GOT3 (cell line): ENCODE measurements at places on chromosomes 3 and 15.

DNA sequence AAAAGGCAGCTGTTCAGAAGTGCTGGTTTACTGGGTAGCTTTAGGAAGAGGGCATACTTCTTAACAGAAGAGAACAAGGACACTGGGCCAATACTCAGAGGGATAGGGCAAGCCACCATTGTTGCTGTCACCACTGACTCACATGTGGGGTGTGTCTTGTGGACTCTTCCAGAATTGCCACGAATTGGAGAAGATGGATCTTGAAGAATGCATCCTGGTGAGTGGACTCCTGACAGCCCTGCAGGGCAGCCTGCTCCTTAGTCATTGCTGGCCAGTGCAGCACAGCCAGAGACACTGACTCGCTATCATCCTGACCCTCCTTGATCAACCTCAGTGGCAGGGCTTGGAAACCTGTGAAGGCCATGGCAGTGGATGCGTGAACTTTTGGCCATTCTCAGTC is 62.3 kb downstream of the UBP1 start:
- no peak for DNase-seq

GRCh38 chr3:124149081-124149480 is 157.2 kb upstream of the ROPN1 start:
- DNase-seq = no peak

- no peak for DNase-seq
These were observed 151.8 kb downstream of the LRRN1 start for GRCh38 chr3:3951071-3951470.

DNA sequence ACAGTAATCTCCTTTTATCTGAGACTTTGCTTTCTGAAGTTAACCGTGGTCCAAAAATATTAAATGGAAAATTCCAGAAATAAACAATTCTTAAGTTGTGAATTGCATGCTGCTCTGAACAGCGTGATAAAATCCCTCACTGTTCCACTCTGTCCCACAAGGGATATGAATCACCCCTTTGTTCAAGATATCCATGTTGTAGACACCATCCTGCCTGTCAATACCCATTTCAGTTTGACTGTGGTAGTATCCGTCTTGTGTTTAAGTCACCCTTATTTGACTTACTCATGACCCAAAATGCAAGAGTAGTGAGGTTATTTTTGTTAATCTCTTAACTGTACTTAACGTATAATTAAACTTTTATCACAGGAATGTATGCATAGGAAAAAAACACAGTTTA is 435.0 kb downstream of the SHQ1 start:
- DNase-seq = no peak

GRCh38 chr3:73786321-73786807 is 161.6 kb upstream of the PDZRN3 start:
- peak; percentile 58 for DNase-seq

DNA sequence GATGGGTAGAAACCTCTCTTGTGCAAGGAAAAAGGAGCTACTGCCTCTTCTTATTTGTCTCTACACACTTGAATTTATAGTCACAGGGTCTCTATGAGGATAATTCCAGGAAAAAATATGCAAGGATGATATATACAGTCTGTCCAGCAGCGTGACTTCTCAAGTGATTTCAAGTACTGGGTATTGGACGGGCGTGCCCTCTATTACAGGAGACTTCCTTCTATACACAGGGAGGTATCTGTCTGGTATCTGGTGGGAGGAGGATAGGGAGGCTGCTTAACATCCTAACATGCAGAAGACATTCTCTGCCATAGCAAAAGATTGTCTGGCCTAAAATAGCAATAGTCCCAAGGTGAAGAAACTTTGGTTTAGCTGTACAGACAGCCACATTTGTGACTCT is 146.1 kb downstream of the TPRG1 start:
- no peak for DNase-seq

- DNase-seq = no peak
These were observed 42.7 kb upstream of the ATP2B2 start for GRCh38 chr3:10547841-10548783.

DNA sequence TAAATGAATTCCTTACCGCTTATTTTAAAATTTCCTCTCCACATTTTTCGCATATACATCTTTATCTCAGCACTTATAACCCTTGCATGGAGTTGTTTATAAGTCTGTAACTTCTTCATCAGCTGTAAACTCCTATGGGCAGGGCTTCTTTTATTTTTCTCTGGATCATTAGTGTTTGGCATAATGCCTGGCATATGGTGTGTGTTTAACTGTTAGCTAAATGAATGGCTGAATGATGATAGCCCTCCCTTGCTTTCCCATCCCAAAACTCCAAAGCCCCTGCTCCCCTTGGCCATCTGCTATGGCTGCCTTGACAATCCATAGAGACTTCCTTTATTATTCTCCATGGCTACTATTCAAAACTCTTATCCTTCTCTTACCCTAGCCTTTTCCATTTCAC is 48.1 kb upstream of the SEMA6D start:
- no peak for DNase-seq

DNA sequence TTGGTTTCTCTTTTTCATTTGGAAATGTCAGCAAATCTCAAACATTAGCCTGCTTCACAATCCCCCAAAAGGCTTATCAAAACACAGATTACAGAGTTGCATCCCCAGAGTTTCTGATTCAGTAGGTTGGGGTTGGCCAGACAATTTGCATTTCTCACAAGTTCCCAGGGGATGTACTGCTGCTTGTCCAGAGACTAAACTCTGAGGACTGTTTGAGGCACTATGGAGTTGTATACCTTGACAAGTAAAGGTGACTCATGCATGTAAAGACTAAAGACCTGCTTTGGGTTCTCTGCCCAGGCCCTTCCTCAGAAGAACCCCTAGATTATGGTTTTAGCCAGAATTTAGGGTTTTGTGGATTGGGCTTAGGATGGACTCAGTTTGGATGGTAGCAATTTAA is 151.1 kb upstream of the ARHGEF26 start:
- DNase-seq = no peak

- DNase-seq = no peak
These were observed 119.8 kb downstream of the RYR3 start for GRCh38 chr15:33430577-33430976.

DNA sequence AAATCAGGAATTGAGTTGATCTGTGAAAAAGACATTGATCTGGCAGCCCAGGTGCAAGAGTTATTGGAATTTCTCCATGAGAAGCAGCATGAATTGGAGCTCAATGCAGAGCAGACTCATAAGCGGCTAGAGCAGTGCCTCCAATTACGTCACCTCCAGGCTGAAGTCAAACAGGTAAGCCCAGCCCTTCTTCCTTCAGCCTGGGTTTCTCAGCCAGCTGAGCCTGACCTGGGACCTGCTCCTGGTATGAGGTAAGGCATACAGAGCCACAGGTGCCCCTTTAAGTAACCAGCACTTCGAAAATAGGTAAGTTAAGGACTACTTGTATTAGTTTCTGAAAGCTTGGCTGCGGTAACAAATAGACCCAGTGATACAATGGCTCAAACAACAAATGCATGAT is 307.4 kb upstream of the UMPS start:
- no peak for DNase-seq

DNA sequence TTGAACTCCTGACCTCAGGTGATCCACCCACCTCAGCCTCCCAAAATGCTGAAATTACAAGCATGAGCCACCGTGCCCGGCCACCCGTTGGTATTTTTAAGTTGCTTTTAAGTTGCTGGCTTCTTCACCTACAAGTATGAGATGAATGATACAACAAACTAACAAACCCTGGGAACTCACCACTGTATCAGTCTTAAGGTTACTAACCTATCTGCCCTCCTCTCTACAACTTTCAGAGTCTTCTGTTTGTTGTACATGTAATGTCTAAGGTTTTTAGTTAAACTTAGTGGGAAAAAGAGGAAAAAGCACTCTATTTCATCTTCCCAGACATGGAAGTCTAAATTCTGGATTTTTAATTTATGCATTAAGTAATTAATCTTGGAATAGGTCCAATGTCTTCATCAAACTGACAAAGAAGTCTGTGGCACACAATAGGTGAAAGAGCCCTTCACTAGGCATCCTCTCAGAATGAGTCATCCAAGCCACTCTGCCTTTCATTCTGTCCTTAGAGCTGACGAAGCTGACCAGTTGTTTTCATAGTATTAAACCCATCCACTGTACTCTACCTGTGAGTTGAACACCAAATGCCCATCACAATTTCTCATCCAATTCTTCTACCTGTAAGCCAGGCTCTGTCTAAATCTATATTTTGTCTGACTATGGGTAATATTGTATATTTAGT is 936.1 kb downstream of the TUSC7 start:
- no peak for DNase-seq
